ENCODE measurements at places on chromosomes 4 and X. TPM values are rescaled to one million over a fixed set of nuclear protein-coding genes. Genes with fewer than 3 reads are reported as not detected.

Gene DUSP21
- not detected for total RNA-seq

Gene GAGE12F
- not detected for total RNA-seq

Gene RXFP1
- total RNA-seq = not detected

Gene FTHL17
- total RNA-seq = not detected

Gene TAF7L
- not detected for total RNA-seq

Gene LRCH2
- total RNA-seq = not detected

DNA sequence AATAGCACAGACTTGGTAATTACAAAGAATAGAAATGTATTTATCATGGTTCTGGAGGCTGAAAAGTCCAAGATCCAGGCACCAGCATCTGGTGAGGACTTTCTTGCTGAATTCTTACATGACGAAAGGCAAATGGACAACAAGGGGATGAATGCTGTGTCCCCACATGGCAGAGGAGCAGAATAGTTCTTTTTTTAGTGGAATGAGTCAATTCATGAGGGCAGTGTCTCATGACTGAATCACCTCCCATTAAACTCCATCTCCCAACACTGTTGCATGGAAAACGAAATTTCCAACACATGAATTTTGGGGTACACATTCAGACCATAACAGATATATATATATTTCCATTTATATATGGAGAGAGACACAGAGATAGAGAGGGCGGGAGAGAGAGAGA lies 628.3 kb downstream of the TRIML1 start:
- H3K27ac ChIP-seq = no peak overlapping the region
- no peaks in the 10 kb centered on the region for H3K4me1 ChIP-seq
- no peak for DNase-seq
- H3K4me3 ChIP-seq = no peak overlapping the region
- no peaks in the 10 kb centered on the region for H3K27me3 ChIP-seq

GRCh38 chrX:11953615-11954014 lies 184.7 kb upstream of the FRMPD4 start:
- H3K36me3 ChIP-seq = no peaks in the 10 kb centered on the region
- H3K27me3 ChIP-seq = no peaks in the 10 kb centered on the region

- H3K27ac ChIP-seq = no peak overlapping the region
- no peaks in the 10 kb centered on the region for H3K4me1 ChIP-seq
- no peak overlapping the region for H3K4me3 ChIP-seq
- no peaks in the 10 kb centered on the region for H3K36me3 ChIP-seq
Observed at GRCh38 chrX:101999644-102000539, 68.1 kb upstream of the ZMAT1 start.

- no peaks in the 10 kb centered on the region for H3K27me3 ChIP-seq
- no peak for DNase-seq
- H3K27ac ChIP-seq = no peak overlapping the region
- H3K36me3 ChIP-seq = no peaks in the 10 kb centered on the region
- H3K4me1 ChIP-seq = no peaks in the 10 kb centered on the region
- no peak overlapping the region for H3K4me3 ChIP-seq
Observed at GRCh38 chr4:131426023-131426758, 1722.9 kb upstream of the PCDH10 start.

DNA sequence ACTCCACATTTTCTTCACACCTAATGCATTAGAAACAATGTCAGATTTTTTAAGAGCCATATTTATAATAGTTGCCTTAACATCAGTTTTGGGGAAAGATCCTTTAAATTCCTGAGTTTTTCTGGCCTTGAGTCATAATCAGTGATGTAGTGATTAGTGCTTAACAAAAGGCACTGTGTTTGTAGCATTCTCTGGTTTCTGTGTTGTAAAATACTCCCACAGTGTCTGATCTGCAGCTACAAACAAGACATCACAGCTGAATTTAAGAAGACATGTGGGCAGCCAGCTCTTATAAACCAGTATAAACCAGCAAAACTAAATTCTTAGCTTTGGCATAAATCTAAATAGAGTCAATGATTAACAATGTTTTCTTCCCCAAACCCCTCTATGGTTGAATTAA lies 233.8 kb downstream of the FSTL5 start:
- H3K4me3 ChIP-seq = no peak overlapping the region
- H3K27ac ChIP-seq = no peak overlapping the region
- H3K4me1 ChIP-seq = no peaks in the 10 kb centered on the region
- H3K36me3 ChIP-seq = no peaks in the 10 kb centered on the region

DNA sequence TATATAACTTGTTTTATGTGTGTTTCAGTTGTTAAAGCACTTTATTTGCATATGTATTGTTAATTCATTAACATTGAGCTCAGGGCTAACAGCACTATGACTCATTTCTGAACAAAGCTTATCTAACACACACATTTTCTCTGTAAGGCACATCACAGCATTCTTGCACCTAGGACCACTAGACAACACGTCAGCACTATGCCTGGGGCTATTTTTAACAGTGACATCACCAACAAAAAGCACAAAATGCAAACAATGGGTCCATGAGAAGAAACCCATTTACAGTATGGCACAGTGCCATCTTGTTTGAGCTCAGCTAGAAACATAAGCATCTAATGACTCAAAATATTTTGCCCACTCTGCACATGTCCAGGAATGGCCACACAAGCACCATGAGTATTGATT lies 124.4 kb downstream of the RELL1 start:
- no peak overlapping the region for H3K4me3 ChIP-seq
- no peak overlapping the region for H3K27ac ChIP-seq
- H3K4me1 ChIP-seq = no peaks in the 10 kb centered on the region
- no peaks in the 10 kb centered on the region for H3K27me3 ChIP-seq
- H3K36me3 ChIP-seq = no peaks in the 10 kb centered on the region

DNA sequence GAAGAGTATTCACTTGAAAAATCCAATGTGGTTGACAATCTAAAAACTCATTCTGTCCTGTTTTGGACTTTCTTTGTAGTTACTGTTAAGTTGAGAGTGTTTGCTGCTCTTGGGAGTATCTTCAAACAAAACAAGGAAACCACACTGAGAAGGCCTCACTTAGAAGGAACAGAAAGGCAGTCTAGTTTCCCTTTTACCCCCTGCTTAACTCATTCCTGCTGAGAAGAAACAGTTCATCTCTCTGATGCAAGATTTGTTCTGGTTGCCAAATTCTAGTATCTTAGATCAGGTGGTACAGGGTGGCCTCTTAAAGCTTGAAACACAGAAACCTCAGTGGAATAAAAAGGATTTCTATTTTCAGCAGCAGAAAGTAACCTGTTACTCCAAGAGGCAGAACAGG lies 41.4 kb downstream of the GUCY2F start:
- no peak for DNase-seq
- no peaks in the 10 kb centered on the region for H3K27me3 ChIP-seq
- H3K4me3 ChIP-seq = no peak overlapping the region
- no peaks in the 10 kb centered on the region for H3K36me3 ChIP-seq
- H3K4me1 ChIP-seq = no peaks in the 10 kb centered on the region
- no peak overlapping the region for H3K27ac ChIP-seq

All from activated naive CD8-positive, alpha-beta T cell treated with anti-CD3 and anti-CD28 coated beads, Interleukin-2, amount 10 ng/mL, durations not matched to agents 7 days and 5 days (primary cell).